ENCODE measurements at places on chromosomes 6 and 20.

- DNase-seq = peak; percentile 64
Measured at GRCh38 chr6:112253841-112254816, at the start of gene LAMA4. Gene LAMA4, minus strand, starts transcription at chr6:112254567. Its CDS starts 417 bp downstream, at chr6:112254150.

- DNase-seq = no peak
Measured at GRCh38 chr6:154938221-154938580, 56.9 kb upstream of the TIAM2 start.

GRCh38 chr20:31669876-31670275 is 32.2 kb downstream of the COX4I2 start:
- no peak for DNase-seq

DNA sequence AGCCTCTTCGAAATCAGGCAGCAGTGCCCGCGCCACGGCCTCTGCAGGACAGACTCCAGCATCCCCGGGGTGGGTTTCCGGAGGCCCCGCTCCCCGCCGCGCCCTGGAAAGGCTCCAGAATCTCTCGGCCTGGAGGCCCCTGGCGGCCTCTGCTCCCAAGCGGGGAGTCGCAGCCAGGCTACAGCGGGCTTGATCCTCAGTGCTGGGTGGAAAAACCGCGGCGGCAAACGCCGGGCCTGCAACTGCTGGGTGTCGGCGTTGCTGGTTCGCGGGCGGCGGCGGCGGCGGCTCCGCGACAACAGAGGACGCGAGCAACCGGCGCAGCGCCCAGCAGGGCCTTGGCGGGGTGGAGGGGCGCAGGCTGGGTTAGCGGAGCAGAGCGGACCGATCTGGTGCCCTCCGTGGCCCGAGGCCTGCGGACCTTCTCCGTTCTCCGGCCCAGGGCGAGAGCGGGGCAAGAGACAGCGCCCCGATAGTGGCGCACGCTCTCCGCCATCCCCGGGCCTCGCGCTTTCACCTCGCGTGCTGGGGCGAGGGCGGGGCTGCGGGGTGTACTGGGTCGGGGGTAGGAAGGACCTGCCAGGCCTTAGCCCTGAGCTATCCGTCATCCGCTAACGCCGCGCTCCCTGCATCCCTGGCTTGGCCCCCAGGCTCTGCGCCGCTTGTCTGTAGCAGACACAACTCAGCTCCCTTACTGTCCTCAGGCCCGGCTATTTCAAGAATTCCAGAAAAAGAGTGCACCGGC is 3.4 kb upstream of the ZNF292 start:
- DNase-seq = peak; percentile 70

GRCh38 chr6:43267619-43268354 is 24.5 kb downstream of the TTBK1 start:
- no peak for DNase-seq

DNA sequence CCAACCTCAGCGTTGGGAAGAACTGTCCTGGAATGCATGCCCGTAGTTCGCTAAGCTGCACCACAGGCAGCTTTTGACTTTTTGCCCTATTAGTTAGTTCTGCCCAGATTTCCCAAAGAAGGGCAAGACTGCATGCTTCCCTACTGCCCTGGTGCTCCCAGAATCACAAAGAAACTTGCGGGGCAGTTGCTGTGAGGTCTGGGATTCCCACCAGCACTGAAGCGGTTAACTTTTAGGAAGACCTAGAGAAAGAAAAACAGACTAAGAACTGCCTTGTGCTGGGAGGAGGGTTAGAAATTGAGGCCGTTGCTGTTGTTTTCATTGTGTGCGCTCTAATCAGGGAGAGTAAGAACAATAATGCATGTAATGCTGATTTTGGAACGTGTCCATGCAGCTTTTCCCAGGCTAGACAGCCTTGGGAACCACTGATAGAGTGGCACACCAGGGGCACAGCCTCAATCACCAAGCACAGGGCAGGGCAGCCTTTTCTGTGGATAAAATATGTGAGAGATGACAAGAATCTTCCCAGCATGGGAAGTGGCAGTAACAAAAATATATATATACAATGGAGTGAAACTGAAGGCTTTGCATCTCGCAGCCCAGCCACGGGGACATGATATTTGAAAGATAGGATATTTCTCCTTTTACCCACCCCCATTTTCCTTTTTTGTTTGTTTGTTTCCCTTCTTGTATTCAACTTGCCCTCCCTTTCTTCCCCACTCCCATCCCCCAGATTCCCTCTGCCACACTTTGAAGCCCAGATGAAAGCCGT is 137.7 kb upstream of the HEY2 start:
- DNase-seq = no peak

DNA sequence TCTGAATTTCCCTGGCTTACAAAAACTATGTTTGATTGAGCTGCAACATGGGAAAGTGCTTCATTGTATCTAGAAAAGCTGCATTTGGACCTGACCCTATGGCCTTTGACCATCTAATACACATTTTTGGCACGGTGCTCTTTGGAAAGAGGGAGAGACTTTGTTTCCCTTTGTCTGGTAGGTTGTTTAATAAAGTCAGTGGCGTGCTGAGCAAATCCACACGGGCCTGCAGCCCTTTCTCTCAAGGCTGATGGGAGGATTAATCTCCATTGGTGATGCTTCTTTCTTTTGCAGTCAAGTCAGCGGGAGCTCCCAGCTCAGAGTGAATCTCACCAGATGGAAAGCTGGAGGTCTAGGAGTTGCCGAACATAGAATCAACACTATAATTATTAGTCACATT is 314.7 kb upstream of the CNR1 start:
- DNase-seq = no peak

DNA sequence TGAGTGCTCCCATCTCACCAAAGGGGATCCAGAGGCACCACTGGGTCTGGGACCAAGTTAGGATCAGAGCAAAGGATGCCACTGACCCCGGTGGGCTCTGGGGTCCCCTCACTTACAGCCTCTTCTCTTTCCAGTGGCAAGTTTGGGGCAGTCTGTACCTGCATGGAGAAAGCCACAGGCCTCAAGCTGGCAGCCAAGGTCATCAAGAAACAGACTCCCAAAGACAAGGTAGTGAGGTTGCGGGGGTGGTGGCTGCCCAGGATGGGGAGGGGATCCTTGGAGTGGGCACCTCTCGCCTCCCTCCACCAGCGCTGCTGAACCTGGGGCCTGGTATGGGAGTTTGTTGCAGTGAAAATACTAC is 4.9 kb downstream of the MYLK2 start:
- no peak for DNase-seq

GRCh38 chr6:163355426-163355991 is 59.0 kb upstream of the QKI start:
- peak; percentile 82 for DNase-seq

DNA sequence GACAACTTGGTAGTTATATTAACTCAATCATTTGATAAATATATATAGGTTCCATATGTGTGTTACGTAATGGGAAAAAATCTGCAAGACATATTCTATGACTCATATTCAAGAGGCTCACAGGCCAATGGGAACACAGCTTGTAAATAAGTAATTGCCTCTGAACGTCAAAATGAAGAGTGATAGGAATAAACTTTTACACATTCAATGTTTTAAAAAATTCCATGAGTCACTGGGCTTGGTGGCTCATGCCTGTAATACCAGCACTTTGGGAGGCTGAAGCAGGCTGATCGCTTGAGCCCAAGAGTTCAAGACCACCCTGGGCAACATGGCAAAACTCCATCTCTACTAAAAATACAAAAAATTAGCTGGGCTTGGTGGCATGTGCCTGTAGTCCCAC is 209.4 kb upstream of the MCHR2 start:
- peak; percentile 96 for DNase-seq

DNA sequence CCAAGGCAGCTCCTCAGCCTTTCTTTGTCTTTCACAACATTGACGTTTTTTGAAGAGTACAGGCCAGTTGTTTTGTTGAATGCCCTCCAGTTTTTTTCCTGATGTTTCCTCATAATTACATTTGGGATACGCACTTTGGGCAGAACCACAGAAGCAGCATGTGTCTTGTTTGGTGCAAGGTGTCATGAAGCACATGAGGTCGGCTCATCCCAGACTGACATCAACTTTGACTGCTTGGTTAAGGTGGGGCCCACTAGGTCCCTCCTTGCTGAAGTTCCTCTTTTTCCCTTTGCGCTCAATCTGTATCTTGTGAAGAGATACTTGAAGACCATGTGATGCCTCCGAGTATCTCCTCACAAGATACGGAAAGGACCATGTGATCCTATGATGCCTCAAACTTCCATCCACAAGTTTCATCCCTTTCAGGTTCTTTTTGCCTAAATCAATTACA is 10.5 kb downstream of the SNAI1 start:
- no peak for DNase-seq

DNA sequence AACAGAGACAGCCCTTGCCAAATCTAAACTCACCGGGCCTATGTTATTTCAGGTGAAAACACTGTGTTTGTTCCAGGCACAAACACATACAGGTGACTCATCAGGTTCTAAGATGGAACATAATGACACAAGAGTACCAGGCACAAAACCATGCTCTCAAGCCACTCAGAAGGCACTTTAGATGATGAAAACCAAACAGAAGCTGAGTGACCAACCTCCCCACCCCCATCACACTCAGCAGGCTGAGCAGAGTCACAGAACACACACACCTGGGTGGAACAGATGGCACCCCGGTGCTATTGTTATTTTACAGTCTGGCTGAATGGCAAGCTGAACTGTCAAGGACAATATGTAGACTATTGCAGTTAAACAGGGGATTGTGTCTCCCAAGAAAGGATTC is 20.6 kb upstream of the NKX2-2 start:
- no peak for DNase-seq

DNA sequence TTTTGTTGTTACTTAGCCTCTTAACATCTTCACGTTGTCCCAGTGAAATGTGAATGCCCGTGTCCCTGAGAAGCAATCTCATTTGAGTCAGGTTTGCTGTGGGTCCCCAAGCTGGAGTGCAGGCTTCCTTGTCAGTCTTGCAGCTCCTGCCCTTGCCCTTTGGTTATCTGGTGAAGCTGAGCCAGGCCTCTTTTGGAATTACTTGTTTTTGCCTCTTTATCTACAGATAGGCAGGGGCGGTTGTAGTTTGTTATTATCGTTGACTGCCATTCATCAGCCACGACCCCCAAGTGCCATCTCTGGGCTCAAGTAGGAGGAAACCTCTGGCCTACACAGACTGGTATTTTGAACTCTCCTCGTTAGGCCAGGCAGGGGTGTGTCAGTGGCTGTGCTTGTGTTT is 2.2 kb downstream of the TMEM14C start:
- no peak for DNase-seq

- no peak for DNase-seq
Measured at GRCh38 chr20:51643390-51643789, 100.9 kb upstream of the NFATC2 start.

DNA sequence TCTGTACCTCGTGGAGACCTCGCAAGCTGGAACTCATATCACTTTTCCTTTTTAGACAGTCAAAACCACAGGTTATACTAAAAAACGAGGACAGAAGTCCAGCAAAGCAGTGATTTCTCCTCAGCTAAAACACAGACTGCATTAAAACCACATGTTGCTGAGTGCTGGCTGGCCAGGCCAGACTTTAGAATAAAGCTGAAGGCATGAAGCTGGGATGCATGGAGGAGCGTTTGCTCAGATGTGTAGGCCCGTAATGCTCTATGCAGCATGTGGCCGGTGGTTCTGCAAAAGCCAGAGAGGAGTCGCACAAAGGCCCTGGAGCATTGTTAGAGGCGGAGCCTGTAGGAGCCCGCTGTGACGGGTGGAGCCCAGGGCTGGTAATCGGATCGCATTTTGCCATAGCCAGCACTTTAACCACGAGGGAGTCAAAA is 83.6 kb downstream of the SMOC2 start:
- DNase-seq = no peak

DNA sequence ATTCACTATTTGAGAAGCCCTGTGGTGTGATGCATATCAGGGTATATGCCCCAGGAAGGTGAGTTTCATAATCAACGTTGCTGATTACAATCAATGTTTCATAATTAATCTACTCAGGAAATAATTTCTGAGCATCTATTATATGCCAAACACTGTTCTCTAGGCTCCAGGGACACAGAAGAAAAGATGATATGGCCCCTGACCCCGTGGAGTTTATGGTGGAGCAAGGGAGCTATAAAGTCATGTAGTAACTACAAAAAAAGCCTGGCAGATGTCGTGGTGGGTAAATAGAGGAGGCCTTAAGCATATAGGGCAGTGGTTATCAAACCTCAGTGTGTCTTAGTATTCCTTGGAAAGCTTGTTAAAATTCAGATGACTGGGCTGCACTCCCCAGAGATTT is 40.1 kb upstream of the BCAS1 start:
- no peak for DNase-seq

DNA sequence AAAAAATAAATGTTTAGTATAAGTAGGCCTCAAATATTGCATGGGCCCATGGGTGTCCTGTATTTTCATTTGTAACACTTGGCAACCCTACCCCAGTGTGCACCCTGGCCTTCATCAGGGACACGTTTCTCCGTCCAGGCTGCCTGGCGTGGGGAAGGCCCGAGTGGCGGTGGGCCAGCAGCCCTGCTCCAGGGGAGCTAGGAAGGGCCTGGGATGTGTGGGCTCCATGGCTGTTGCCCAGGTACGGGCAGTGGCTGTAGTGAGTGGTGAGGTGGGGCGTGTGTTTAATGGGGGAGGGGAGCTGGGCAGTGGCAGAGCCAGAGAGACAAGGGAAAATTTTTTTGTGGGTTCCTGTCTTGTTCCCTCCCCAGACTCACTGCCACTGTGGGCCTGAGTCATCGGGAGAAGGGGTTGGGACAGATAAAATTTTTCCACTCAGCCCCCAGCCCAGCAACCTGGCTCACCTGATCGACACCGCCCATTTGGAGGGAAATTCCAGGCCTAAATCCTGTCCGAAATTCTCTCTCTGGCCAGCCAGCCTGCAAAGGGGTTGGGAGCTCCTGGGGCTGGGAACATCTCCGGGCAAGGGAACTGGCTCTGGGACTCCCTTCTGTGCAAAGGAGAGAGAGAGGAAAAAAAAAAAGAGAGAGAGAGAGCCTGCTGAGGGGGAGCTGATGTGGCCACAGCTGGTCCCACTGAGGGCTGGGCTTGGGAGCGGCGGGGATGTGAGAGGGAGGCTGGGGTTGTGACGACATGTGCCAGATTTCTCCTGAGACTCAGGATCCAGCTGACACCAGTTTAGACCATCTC is 32.5 kb upstream of the VEGFA start:
- DNase-seq = no peak

DNA sequence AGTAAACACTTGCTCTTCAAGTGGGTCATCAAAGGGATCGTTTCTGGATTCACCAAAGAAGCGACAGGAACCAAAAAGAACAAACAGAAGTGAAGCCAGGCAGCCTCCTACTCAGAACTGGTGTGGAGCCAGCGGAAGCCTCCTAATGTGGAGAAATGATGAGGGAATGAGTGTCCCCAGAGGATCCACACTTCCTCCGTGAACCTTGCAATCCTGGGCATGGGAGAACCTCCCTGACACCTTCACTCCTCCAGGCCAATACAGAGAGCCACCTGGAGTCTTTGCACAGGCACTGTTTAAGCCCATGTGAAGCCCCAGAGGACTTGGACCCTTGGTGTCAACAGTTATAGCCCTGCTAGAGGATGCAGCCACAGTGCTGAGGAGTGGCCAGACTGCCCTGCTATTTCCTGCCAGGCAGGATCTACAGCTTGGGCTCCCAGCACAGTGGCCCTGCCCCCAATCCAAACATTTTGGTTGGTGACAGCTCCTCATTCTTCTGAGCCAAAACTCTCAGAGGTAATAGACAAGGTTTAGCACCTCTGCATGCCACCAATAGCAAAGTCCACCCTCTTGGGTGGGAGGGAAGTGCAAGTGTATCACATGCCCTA is 23.2 kb upstream of the SERINC1 start:
- no peak for DNase-seq

GRCh38 chr6:157510323-157511188 is 129.6 kb downstream of the ZDHHC14 start:
- DNase-seq = no peak

Data from EL (cell line).